ENCODE measurements at places on chromosomes 1 and 21. TPM values are rescaled to one million over a fixed set of nuclear protein-coding genes. Genes with fewer than 3 reads are reported as not detected.

GRCh38 chr1:12230549-12231275 lies 882 bp downstream of the VPS13D start:
- peak overlapping the region; percentile 85 for H3K4me3 ChIP-seq
- H3K36me3 ChIP-seq, result no peaks in the 10 kb centered on the region
- peak overlapping the region; percentile 47 for H3K27ac ChIP-seq
- peaks cover 35% of the 10 kb centered on the region for H3K4me1 ChIP-seq
- peak; percentile 25 for DNase-seq
- H3K27me3 ChIP-seq, result no peaks in the 10 kb centered on the region

DNA sequence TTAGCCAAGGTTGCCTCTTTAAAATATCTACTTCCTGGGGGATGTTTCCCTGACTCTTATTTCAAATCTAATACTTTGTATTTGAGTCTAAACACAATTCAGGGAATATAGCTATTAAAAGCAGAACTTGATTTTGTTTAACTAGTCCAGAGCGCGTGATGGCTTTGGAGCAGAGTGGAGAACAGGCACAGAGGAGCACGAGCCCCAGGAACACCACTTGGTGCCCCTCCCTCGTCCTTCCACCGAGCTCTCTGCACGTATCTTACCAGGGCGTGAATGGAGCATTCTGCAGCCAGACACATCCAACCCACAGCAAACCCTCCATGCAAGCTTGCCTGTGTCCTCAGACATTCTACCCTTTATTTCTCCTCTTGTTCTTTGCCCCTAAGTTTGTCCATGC lies 14.1 kb downstream of the KIF26B start:
- no peaks in the 10 kb centered on the region for H3K36me3 ChIP-seq
- H3K27me3 ChIP-seq, result peaks cover 46% of the 10 kb centered on the region
- H3K4me1 ChIP-seq, result peaks cover 4% of the 10 kb centered on the region
- H3K4me3 ChIP-seq, result no peak overlapping the region
- no peak overlapping the region for H3K27ac ChIP-seq

DNA sequence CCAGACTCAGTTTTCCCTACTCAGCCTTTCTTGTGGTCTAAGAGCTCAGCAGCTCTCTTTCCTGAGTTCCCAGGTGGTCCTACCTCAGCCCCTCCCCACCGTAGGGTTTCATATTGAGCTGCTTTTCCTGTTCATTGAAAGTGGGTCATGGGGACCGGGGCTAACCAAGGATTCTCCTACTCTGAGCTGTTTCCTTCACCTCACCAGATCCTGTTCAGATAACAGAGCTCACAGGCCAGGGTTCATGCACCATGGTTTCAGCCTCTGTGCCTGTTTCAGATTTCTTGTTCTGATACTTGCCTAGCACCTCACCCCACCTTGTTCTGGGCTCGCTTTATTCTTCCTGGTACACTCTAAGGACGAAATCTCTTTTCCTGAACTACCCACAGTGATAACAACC lies 8.5 kb downstream of the UBQLN4 start:
- DNase-seq, result no peak
- H3K27me3 ChIP-seq, result no peaks in the 10 kb centered on the region
- no peak overlapping the region for H3K4me3 ChIP-seq
- peaks cover 7% of the 10 kb centered on the region for H3K4me1 ChIP-seq
- no peaks in the 10 kb centered on the region for H3K36me3 ChIP-seq

- H3K27me3 ChIP-seq, result peaks cover 3% of the 10 kb centered on the region
- H3K36me3 ChIP-seq, result no peaks in the 10 kb centered on the region
- H3K4me3 ChIP-seq, result no peak overlapping the region
- no peak for DNase-seq
- no peaks in the 10 kb centered on the region for H3K4me1 ChIP-seq
Measured at GRCh38 chr1:186670297-186671135, 9.7 kb downstream of the PTGS2 start.

DNA sequence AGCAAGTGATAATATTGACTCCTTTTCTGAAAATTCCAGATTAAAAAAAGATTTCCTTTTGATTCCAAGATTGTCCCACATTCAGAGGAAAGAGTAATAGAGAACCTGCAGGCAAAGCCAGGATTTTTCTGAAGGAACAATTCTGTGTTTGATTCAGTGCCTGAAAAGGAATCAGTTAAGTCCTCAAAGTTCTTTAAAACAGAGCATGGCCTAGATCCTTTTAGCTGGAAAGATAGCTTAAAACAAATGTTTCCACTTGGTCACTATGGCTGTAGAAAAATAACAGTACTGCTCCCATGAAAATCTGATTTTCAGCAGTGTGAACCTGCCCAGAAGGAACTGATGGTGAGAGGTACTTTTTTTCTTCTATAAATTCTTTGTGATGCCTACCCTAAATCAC lies 41.8 kb downstream of the HS2ST1 start:
- no peaks in the 10 kb centered on the region for H3K27me3 ChIP-seq
- no peak overlapping the region for H3K4me3 ChIP-seq
- H3K36me3 ChIP-seq, result no peaks in the 10 kb centered on the region
- DNase-seq, result no peak

FAM78B gene
- polyA plus RNA-seq, result not detected

WNT4 gene
- not detected for polyA plus RNA-seq

C1orf167 gene
- polyA plus RNA-seq, result not detected

ZRANB2 gene
- polyA plus RNA-seq, result 63.3 TPM
